ENCODE measurements at places on chromosomes 7 and 10.

DNA sequence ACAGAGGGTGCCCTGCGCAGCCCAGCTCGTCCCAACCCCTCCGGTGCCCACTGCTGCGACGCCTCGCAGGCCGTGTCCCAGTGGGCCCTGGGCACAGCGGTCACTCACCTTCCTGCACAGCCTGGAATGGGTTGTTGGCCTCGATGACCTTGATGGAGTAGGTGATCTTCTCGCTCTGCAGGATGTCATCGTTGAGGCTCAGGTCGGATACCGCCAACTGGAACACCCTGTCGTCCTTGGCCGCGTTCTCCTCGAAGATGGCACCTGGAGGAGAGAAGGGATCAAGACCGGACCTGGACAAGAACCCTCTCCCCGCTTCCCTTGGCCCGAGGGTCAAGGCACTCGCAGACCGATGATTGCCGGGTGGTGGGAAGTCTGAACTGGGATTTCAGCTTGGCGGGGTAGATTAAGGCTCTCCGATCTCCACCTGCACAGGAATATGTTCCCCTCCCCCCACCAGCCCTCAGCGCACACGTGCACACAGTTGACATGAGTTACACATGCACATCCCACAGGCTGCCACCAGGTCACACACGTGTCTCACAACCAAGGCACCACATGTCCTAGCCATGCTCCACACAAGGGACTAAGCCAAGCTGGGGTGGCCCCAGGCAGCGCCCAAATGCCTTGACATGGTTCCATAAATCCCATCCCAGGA is 2.6 kb downstream of the GRID1 start:
- no peak for DNase-seq

DNA sequence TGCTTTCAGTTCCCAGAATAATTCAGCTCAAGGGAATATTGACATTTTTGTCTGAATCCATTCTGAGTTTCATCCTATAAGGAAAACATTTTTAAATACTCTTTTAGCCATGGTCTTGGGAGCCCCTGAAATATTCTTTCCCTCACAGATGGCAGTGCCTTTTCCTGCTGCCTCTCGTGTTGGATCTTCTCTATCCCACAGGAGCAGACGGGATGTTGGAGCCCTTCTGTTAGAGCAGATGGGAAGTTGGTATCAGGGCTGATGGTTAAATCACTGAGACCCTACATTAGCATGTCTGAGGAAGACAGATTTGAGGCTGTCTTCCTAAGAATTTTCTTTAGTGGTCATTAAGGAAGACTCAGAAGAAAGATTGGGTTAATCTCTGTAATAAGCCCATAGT is 737.8 kb downstream of the LRMDA start:
- no peak for DNase-seq

DNA sequence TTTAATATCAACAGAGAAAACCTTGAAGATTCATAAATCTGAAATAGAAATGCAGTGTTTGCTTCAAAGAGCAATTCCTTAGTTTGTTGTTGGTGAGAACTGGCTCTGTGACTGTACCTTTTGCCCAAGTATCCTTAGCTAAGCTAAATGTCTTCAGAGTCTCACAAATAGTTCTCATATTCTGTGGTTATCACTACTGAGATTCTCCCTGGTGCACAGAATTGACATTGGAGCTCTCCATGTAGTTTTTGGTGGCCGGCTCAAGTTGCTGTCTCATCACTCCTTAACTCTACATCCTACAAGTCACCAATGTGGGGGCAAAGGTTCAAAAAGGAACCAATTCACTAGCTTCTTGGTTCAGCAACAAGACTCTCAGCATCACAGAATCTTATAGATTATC is 780.3 kb downstream of the LRMDA start:
- no peak for DNase-seq

GRCh38 chr7:149261316-149261828 is 624 bp upstream of the ZNF783 start:
- DNase-seq = no peak

GRCh38 chr7:12898004-12898403 is 210.6 kb downstream of the ARL4A start:
- no peak for DNase-seq

All from Jurkat, Clone E6-1 (cell line).